ENCODE measurements at places on chromosomes 16 and 17.

GRCh38 chr17:50842506-50843149 is 7.2 kb downstream of the WFIKKN2 start:
- no peak for DNase-seq

DNA sequence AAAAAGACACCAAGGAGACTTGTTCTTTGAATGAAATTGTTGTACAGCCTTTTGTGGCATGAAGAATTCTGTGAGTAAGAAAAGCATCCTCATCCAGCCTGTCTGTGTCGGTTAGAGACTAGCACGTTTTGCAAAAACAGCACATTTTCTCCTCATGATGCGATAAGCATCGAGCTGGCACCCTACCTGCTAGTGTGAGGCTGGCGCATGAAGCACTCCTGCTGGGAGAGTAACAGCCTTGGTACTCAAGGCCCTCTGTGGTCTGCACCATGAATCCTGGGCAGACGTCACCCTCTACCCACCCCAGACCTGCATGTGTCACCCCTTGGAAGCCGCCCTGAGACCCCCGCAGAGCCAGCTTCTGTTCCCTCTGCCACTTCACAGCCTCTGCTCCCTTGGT is 92.6 kb upstream of the TMEM132E start:
- no peak for DNase-seq

- DNase-seq, result no peak
Observed at GRCh38 chr17:8841844-8842243, 25.6 kb downstream of the PIK3R6 start.

- no peak for DNase-seq
Observed at GRCh38 chr16:53913920-53914319, 210.0 kb downstream of the FTO start.

DNA sequence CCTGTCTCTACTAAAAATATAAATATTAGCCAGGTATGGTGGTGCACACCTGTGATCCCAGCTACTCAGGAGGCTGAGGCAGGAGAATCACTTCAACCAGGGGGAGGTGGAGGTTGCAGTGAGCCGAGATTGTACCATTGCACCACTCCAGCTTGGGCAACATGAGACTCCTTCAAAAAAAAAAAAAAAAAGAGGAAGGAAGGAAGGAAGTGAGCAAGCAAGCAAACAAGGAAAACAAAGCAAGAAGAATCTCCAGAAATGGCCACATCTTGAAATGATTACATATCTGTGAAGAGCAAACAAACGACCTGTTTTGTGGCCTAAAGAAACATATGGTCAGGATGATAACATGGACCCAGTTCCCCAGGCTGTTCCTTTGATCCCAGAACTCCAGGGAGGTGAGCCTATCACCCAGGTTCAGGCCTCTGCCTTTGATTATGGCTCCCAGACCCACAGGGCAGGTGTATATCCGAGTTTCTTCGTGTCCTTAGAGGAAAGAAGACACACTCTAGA is 8.9 kb downstream of the ACOX1 start:
- no peak for DNase-seq

- no peak for DNase-seq
Observed at GRCh38 chr16:2785101-2785991, 2.0 kb downstream of the PRSS33 start.

Measured in MM.1S (cell line).